ENCODE measurements at places on chromosomes 3 and 15.

DNA sequence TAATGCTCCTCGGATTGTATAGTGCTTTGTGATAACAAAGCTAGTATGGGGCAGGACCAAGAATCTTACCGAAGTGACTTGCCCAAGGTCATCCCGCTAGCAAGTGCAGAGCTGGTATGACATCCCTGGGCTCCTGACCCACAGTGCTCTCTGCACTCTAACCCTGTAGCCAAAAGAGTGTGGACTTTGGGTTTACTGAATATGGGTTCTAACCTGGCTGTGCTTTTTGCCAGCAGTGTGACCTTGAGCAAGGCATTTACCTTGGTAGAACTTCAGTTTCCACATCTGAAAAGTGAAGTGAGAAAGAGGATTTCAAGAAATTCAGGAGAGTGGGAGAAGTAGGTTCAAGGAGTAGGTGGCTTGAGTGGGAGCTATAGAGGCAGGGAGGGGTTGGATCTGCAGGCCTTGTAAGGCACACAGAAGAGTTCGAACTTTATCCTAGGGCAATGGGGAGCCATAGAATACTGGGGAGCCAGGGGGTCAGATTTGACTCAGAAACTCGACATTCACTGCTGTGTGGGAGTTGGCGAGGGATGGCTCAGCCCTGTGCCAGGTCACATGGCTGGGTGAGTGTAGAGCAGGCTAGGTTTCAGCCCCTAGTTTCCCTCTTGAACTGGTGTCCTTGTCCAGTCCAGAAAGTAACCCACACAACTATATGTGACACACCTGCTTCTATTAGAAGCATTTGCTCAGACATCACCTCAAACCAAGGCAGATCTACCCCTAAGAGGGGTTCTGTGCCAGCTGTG is 91.9 kb downstream of the RPLP1 start:
- DNase-seq: no peak

GRCh38 chr15:90159213-90159612 is 41.9 kb upstream of the SEMA4B start:
- DNase-seq: no peak

DNA sequence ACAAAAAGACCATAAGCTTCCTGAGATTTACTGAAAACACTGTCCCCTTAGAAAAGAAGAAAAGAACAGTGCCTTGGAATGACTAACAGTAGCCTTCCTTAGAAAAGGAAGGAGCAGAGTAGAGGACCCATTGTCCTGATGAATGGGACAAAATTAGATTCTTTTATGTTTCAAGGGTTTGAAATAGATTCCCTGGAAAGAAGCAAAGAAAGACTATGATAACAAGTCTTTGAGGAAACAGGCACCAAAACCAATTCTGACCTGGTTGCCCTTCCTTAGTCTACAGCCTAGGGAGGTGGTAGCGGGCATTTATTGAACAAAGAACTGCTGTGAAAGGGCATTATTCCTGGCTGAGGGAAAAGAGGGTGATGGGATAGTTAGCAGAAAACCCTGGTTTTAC is 1024.8 kb downstream of the TBL1XR1 start:
- no peak for DNase-seq

- no peak for DNase-seq
Measured at GRCh38 chr3:182905623-182906022, 74.7 kb downstream of the DCUN1D1 start.

DNA sequence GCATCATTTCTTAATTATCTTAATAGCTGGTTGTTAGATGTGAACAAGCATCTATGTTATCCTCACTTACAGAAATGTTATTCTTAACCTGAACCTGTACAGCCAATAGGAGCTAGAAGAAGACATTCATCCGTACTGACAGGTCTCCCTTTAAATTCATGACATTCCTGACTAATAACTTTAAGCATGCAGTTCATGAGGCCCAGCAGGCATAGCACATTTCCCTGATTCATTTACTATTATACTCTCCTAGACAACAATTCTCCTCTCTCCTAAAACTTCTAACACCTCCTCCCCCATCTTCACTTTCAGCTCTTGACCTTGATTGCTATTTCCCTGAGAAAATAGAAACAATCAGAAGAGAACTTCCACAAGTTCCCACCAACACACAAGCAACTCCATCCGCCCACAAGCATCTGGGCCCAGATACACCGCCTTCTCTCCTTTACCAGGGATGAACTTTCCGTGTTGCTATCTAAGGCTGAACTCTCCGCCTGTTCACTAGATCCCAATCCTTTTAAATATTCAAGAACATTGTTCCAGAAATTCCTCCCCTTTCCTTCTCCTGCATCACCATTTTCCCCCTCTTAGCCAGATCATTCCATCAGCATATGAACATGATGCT is 62.9 kb upstream of the SPRED1 start:
- DNase-seq: no peak

DNA sequence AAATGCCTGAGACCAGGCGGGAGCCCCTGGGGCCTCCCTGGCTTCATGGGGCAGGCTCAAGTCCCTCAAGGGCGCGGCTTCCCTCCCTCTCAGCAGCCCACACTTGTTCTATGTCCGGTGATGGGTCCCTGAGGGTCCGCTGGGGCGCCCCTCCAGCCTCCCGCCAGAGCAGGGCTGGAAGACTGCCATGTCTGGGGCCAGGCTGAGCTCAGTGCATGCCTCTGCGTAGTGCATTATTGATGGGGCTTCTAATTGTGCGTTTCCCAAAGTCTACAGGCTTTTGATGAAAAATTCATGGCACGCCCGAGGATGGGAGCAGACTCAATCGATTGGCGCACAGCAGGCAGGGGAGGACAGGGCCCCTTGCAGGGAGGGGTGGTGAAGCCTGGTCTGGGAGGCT is 51.3 kb downstream of the CYP11A1 start:
- no peak for DNase-seq

DNA sequence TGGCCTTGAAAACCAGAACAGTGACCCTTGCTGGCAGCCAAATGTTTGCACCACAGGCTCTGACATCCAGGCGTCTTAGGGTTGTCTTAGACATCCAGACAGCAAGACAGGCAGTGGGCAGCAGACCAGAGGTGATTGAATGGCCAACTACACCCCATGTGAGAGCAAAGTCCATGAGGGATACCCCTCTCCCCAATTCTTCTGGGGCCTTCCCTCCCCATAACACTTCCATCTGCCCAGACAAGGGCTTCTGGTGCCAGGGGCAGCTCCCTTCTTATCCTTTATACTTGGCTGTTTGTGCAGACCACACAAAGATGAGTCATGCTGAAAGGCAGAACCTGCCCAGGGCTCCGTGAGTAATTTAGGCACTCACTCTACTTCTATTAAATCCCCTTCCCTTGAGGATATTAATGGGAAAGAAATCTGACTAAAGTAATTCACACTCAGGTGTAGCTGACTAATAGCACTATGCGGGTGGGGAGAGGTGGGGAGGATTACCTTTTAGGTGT is 257.9 kb downstream of the UACA start:
- peak; percentile 91 for DNase-seq

DNA sequence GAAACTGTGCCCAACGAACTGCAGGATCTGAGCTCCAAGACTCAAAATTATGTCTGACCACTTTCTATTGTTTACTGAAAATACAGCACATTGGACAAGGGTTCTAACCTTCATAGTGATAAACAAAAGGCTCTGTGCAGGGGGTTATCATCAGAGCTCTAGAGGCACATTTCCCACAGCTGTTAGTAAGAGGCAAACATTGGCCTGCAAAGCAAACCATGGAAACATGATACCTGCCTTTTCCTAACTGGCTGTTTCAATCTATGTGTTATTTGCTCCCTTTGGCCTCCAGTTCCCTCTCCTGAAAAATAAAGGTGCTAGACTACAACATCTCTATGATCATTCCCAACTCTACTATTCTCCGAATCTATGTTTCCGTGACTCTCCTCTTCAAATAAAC is 159.7 kb upstream of the ARHGEF26 start:
- no peak for DNase-seq

DNA sequence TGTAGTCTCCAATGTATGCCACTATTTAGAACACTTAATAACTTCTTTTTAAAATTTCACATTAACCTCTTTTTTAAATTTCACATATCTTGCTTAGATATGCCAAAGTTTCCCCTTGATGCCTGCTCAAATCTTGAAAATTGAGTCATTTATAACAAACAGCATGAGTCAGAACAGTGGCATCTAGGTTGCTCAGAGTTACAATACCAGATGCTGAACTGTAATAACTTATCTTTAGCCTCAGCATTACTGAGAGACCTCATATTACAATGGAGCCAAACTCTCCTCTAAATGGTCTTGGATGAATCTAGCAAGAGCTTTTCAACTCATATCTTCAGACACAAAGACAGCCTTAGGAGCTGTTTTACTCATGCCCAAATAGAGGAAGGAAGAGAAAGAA is 439.3 kb upstream of the ARPP21 start:
- no peak for DNase-seq

DNA sequence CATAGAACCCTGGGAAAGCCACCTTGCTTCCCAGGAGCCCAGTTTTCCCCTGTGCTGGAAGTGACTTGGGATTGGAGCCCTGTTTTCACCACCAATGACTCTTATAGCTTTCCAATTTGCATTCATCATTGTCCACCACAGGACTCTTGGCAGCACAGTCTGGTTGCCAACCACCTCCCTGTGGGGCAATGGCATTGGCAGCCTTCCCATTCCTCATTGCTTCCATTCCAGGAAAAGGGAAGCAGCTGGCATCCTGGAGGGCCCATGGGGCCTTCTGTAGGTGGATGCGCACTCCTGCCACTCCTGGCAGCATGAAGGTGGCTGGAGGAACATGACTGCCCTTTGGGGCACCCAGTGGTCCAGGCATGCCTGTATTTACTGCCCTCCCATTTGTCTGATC is 57.7 kb downstream of the FEM1B start:
- peak; percentile 22 for DNase-seq

DNA sequence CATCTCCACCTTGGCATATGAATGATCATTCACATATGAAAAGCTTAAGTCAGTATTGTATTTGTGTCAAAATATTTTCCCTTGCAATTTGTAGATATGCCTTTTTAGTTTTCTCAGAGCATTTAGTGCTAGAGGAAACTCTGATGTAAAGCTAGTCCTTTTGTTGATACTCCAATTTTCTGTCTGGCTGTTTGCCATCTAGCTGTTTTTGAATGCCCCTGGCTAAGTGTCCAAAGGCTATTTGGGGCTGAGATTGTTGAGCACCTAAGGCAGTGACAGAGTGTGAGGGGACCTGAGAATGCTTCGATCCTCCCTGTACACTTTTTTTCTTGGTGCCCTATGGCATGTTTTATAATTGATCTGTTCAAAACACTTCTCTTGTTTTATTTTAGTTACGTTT is 3.1 kb downstream of the SLC51B start:
- DNase-seq: no peak

GRCh38 chr3:141105828-141106628 is 54.9 kb downstream of the SPSB4 start:
- DNase-seq: peak; percentile 41

DNA sequence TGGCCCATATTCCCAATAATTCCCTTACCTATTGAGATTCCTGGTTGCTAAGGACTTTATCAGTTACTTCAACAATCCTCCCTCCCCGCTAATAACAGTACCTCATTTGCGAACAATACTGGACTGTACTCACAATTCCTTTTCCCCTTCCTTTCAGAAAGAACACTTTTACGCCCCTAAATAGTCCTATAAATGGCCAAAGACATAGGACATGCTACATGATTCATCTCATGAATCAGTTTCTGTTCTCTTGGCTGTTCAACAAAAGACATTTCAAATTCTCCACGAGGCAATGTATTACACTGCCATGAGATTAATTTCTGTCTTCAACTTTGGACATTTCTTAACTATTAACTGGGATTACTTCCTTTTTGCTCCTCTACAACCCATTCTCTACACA is 264.4 kb downstream of the TIGIT start:
- no peak for DNase-seq

DNA sequence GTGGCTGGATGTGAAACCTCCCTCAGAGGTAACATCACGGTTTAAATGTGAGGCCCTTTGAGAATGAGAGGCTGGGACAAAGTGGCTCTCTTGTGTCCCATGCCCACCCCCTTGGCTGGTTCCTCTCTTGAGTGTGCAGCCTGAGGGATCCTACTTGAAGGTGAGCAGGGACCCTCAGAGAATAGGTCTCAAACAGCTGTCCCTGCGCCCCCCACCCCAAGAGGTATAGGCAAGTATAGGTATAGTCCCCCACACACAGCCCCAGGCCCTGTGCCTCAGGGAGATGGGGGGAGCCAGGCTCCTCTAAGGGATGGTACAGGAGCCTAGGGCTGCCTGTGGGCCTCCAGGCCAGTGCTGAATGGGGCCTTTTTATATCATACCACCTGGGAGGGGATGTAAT is 61.9 kb downstream of the ISG20 start:
- DNase-seq: no peak

- no peak for DNase-seq
Measured at GRCh38 chr15:84969257-84969656, 12.4 kb upstream of the PDE8A start.

DNA sequence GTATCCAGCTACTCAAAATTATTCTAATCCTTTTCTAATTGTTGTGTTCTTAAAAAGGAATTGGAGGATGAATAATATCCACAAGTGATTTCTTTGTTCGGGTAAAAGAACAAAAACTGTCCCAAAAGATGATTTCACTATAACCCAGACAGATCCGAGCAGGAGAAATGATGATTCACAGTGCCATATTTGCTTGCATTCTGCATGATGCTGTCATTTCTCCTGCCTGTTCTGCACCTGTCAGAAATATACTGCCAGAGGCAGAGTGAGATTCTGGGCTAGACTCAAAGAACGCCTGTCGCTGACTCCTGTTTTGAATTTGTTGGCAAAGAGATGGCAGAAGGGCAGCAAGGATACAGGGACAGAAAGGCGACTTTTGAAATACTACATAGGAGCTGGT is 34.7 kb upstream of the SLC24A5 start:
- DNase-seq: no peak

GRCh38 chr15:94416267-94416666 is 184.9 kb downstream of the MCTP2 start:
- no peak for DNase-seq

- no peak for DNase-seq
Measured at GRCh38 chr3:150744041-150744918, 18.7 kb downstream of the SIAH2 start.

DNA sequence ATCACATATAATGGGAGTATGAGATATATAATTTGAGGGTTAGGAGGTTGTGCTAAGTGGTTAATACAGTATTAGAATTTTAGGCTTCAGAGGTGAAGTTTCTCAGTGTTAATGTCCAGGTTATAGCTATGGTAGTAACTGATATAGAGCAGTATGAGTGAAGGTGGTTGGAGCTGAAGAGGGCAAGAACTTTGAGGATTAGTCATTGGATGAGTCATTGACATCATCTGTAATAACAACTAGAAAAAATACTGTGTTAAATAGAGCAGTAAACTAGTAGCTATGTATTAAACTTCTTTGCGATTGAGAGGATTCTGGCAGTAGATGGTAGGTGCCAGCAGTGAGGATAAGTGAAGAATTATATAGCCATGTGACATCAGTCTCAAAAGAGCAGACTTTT is 47.5 kb upstream of the EIF3J start:
- peak; percentile 10 for DNase-seq
